Kidney (tissue), 22 donors: ENCODE measurements at places on chromosomes 7 and 10. TPM values are rescaled to one million over a fixed set of nuclear protein-coding genes. Genes with fewer than 3 reads are reported as not detected.
A peak's percentile ranks its signal among the peaks of the same experiment; 100 is the strongest.

The MBL2 gene
- not detected for polyA plus RNA-seq

The LBX1 gene
- not detected for polyA plus RNA-seq

GRCh38 chr10:44913350-44914081 is 2.4 kb downstream of the TMEM72 start:
- peak overlapping the region; percentile 67 for H3K4me3 ChIP-seq
- no peaks in the 10 kb centered on the region for H3K27me3 ChIP-seq
- H3K27ac ChIP-seq, result peak overlapping the region; percentile 92
- H3K4me1 ChIP-seq, result peaks cover 19% of the 10 kb centered on the region
- no peaks in the 10 kb centered on the region for H3K36me3 ChIP-seq

DNA sequence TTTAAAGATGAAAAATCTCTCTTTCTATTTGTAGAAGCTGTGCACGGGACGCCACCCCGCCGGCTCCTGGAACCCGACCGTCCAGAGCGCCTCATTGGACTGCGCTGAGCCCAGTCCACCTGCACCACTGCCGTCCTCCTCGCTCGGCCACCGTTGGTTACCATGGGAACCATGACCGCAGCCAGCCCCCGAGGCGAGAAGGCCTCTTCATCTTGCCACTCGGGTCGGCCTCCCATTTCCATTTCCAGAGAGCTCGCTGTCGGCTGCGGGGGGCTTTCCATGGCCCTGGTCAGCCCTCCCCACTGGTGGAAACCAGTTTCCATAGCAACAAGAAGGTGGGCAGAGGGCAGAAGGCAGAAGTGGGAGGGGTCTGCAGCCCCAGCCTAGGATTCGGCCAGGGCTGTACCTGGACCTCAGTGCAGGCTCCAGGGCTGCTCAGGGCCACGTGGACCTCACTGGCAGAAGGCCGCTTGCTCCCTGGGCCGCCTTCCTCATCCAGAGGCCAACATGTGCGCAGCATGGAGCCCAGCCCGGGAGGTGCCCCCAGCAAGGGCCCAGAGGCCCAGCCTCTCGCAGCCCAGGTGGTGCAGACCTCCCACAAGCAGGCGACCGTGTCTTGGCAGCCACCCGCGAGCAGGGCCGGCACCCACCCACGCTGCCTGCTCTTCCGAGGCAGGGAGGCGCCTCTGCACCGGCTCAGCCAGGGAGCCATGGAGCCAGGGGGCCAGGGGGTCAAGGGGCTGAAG is 283.5 kb upstream of the PPP2R2D start:
- H3K27me3 ChIP-seq, result no peaks in the 10 kb centered on the region
- no peak overlapping the region for H3K4me3 ChIP-seq
- no peaks in the 10 kb centered on the region for H3K4me1 ChIP-seq
- peak; percentile 81 for DNase-seq
- no peak overlapping the region for H3K27ac ChIP-seq
- H3K36me3 ChIP-seq, result no peaks in the 10 kb centered on the region

DNA sequence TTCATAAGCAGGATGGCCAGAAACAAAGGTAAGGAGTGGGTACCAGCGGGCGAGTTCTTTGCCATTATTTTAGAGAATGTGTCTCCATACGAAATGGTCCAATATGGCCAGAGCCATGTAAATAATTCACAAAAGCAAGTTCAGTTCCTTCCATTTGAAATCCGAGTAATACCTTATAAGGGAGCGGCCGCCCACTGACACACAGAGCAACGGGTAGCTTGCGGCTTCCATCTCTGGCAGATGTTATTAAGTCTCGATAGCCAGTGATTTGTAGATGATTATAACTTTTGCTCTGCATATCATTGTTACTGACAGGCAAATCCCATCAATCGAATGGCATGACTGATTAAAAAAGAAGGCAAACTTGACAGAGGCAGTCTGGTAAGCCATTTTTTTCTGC is 63.2 kb downstream of the GFRA1 start:
- no peak overlapping the region for H3K4me3 ChIP-seq
- no peaks in the 10 kb centered on the region for H3K4me1 ChIP-seq
- no peak overlapping the region for H3K27ac ChIP-seq
- no peaks in the 10 kb centered on the region for H3K27me3 ChIP-seq

DNA sequence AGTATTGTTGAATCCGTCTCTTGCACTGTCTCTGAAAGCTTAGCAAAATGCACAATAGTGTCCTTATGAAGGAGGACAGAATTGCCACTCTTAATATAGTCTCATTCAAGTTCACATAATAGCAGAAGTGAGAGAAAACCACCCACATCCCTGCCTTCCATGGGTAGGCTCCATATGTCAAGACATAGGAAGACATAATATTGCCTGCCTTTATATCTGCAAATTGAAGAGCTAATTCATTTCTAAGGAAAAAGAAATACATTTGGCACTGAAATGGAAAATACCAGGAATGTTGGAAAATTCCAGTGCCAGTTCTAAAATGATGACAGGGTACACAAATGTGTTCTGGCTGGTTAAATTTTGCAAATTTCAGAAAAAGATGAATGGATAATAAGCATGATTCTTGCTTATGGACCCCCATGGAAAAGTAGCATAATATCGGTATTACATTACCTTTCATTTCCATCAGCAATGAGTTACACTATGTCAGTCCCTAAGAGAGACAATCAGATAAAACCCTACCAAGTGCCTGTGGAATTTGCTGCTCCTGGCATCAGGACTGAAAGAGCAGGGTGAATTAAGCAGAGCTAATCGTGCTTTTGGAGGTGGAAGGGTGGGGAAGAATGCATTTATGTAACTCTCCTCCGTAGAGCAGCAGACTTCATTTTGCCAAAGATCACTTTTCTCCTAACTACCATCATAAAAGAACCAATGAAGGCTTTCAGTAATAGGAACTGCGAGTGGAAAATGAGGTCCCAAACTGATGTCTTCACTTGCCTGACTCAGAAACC is 312.6 kb downstream of the FGFR2 start:
- DNase-seq, result no peak
- no peaks in the 10 kb centered on the region for H3K27me3 ChIP-seq
- no peaks in the 10 kb centered on the region for H3K36me3 ChIP-seq
- no peak overlapping the region for H3K27ac ChIP-seq
- H3K4me1 ChIP-seq, result peaks cover 2% of the 10 kb centered on the region
- H3K4me3 ChIP-seq, result no peak overlapping the region

DNA sequence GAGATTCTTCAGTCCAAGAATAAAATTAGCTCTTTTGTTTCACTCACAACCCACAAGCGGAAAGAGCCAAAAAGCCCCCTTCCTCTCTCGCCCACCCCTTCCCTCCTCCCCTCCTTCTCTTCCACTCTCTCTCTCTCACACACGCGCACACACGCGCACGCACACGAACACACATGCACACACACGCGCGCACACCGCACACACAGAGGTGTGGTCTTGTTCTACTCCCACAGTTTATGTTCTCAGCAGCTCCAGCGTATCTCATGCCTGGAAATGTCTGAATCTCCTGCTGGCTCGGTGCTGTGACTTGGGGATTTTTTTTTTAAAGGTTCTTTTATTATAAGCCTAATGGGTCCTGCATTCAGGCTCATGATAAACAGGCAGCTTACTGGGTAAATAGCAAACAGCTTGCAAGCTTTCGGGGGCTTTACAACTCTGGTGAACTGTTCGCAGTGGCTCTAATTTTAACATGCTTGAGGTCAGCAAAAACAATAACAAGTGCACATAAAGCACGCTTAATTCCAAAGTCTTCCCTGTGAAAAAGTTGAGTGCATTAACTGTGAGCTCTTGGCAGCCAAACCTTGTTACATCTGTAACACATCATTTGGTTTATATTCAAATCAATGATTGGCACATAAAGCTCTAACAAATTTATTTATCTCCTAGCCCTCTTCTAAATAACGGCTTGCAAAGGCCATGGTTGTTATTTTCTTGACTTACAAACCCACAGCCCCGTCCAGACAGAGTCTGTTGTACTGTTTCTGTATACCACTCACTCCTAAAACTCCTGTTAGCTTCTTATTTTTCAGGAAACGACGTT is 424.1 kb upstream of the MGMT start:
- no peak for DNase-seq
- no peak overlapping the region for H3K4me3 ChIP-seq
- H3K27ac ChIP-seq, result no peak overlapping the region
- no peaks in the 10 kb centered on the region for H3K36me3 ChIP-seq
- H3K27me3 ChIP-seq, result peaks cover 2% of the 10 kb centered on the region
